Activated gamma-delta T cell treated with Interleukin-2 at 50 U/mL for 16 hours (primary cell): ENCODE measurements at places on chromosomes 3 and 15.

DNA sequence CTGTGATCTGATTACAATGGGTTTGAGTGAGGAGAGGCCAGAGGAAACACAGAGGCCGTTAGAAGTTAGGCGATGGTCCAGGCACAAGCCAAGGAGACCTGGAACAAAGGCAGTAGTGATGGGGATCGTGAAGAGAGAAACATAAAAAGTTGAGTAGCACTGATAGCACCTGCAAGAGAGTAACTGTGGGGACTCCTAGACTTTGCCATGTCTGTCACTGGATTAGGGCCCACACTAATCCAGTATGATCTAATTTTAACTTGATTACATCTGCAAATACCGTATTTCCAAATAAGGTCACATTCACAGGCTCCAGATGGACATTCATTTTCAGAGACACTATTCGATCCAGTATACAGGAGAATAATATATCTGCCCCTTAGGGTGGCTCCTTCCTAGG, 144.7 kb downstream of the RAB11A start:
- no peak for DNase-seq

GRCh38 chr3:89353465-89353864, 246.0 kb downstream of the EPHA3 start:
- no peak for DNase-seq

GRCh38 chr3:131591394-131592014, 88.7 kb upstream of the MRPL3 start:
- no peak for DNase-seq

DNA sequence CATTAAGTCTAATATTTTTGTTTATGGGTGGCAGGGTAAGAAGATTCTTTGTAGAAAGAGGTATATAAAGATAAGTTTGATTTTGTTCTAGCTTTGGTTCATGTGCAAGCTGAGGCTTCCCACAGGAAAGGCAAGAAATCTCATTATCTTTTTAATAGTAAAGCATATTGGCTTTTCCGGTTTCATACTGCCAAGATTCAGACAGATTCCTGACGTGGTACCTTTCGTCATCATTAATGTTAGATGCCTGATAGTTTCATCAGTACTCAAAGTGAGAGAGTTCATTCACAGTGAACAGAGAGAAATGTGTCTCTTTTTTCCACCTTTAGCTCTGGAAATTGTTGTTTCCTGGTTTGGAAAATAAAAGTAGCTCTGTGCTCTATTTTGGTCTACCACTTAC, 16.5 kb downstream of the TPM1 start:
- DNase-seq: no peak

DNA sequence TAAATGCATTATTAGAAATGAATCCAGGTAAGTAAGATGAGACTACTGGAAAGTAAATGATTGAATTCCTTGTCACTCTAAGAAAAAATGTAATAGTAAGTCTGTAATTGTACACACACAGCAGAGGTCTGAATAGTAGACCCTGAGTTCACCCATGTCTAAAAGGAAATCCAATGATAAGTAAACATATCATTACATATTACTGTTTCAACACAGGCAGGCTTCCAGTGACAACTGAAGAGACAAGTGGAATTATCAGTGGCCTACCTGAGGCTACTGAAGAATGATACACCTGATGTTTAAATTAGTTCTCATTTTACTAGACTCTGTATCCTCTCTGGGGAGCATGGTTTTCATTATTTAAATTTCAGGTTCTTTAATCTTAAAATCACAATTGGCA, 6.2 kb upstream of the CCNL1 start:
- DNase-seq: no peak

- no peak for DNase-seq
Observed at GRCh38 chr3:101936419-101937356, 87.4 kb downstream of the NFKBIZ start.

- DNase-seq: no peak
Observed at GRCh38 chr15:66498501-66499386, 1.2 kb upstream of the SNAPC5 start.

DNA sequence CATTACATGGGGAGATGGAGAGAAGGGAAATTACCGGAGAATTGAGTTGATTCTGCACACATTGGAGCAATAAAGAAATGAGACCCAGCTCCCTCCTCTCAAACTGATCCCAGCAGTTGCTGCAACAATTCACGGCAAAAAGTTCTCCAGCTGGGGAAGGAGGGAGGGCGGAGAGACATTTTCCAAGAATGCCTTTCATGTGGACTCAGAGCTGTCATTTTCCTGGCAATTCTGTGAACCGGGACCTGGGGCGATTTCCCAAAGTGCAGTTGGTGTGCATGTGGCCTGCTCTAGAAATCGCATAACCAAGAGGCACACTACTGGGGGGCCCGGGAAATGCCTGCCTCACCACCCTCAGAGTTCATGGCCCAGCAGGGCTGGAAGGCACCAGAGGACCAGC, 48.7 kb upstream of the IREB2 start:
- DNase-seq: no peak

GRCh38 chr15:63805993-63806980, 27.5 kb downstream of the HERC1 start:
- DNase-seq: no peak

DNA sequence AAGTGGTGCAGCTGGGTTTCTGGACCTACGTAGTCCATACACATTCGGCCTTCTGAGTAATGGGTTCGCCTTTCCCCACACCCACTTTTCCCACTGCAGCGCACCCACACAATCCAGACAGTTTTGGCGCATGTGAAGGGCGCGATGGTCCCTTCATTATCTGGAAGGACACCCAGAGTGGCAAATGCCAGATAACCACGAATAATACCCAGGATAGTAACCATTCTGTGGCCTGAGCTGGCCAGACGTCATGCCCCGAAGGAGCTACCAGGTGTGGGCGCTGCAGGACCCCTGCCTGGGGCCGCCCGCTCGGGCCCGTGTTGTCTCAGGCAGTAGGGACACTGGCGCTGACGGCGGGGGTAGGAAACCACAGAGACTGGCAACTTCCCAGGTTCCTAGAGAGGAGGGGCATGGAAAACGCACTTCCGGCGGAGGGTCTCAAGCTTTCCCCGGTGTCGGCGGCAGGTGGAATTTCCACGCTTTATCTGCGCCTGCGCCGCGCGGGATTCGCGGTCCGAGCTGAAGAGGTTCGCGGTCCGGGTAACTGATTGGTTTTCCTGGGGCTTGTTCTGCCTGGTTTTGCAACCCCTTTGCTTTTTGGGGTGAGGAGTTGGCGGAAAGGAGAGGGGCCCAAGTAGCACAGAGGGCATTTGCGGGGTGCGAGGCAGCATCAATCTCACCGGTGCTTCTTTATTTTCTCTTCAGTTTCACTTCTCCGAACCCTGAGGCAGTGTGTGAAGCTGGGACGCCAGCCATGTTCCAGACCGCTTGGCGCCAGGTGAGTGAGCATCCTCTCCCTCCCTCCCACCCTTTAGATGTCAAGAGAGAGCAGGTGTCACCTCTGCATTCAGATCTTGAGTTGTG, at the start of gene ZNF620:
ZNF620 (plus strand) TSS at position 441 of the 864 bp plus-strand sequence; CDS start at position 755, 314 bp downstream.
- DNase-seq: peak; percentile 36

- no peak for DNase-seq
Observed at GRCh38 chr15:92048739-92049138, 195.2 kb downstream of the SLCO3A1 start.

DNA sequence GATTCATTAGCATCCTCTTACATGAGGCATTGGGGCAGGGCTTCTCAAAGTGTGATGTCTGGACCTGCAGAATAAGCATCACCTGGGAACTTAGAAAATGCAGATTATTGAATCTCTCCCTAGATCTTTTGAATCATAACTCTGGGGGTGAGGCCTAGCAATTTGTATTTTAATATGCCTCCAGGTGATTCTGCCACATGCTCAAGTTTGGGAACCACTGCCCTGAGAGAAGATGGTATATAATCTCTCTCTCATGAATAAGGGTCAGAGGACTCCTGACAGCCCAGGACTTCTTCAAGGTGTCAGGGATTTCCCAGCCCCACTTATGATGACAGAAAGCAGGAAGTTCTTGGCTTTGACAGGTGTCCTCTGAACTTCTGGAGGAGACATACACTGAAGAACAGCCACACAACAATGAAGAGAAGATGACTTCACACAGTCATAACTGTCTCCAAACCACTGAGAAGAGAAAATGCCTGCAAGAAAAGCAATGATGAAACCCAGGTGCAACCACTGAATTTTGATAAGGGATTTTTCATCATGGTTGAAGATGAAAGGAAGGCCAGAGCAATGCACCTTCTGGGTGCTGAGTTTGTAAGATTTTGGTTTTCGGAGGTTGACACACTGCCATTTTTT, 211.9 kb upstream of the MRPL3 start:
- DNase-seq: no peak

- no peak for DNase-seq
Observed at GRCh38 chr15:24617646-24618045, 57.9 kb upstream of the NPAP1 start.

DNA sequence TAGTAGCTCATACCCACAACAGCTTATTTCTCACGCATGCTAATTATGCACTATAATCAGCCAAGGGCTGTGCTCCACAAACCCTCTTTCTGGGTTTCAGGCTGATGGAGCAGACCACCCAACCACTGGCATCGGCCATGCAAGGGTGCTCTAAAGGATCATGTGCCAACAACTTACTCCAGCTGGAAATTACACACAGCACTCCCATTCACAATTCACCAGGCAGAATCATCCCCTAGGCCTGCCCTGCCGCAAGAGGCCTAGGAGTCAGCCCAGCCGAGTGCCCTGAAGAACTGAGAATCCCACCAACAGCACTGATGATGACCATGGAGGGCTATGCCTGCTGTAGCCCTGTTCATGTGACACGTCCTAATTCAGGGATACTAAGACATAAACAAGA, 216.2 kb upstream of the CHRNA7 start:
- DNase-seq: no peak

DNA sequence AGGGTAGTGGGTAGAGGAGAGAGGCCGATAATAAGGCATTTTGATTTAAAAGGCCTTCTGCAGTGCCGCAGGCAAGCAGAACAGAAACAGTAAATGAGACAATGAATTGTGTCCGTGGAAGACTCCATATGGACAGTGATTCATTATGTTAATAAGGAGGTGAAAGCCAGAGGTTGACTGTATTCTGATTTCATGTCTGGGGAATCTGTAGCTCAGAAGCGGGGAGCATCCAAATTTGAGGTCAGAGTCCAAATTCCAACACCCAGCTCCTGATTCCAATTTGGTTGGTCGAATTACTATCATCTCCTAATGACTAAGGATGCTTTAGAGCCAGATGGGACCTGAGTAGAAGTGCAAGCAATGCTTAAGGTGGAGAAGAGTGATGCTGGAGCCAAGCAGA, 1.0 kb upstream of the TBC1D21 start:
- DNase-seq: no peak

DNA sequence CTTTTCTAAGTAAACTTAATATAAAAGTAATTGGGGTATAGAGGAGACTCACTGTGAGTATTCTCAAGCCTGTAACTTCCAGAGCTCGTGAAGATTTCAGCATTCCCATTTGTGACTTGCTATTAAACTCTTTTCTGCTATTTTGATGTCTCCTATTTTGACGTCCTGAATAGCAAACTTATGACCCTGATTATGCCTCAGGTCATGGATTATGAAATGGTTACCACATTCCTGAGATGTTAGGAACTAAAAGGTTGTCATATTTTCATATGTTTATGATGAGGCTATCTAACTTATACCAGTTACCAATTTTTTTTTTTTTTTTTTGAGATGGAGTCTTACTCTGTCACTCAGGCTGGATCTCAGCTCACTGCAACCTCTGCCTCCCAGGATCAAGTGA, 105.5 kb downstream of the ATG7 start:
- no peak for DNase-seq

- no peak for DNase-seq
Observed at GRCh38 chr3:14915636-14916222, 31.7 kb upstream of the NR2C2 start.

GRCh38 chr15:93428807-93429351, 339.9 kb upstream of the RGMA start:
- DNase-seq: no peak

GRCh38 chr3:45597171-45597570, 2.6 kb downstream of the LIMD1 start:
- no peak for DNase-seq

DNA sequence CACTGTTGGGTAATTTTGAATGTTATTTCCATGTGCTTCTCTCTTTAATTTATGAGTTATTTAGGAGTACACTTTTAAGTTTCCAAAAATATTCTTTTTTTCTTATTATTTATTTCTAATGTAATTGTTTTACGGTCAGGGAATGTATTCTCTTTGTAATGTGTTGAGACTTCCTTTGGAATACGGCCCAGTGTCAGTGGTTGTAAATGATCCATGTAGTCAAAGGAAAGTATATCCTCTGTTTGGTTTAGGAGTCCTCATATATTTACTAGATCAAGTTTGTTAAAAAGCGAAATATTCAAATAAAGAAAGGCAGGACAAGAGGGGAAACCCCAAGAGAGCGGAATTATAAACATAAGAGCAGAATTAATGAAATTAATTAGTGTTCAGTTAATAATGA, 49.0 kb upstream of the ADGRG7 start:
- no peak for DNase-seq

GRCh38 chr3:169661361-169662131, 2.0 kb downstream of the MECOM start:
- no peak for DNase-seq

- no peak for DNase-seq
Observed at GRCh38 chr15:73822998-73823397, 50.4 kb upstream of the TBC1D21 start.

DNA sequence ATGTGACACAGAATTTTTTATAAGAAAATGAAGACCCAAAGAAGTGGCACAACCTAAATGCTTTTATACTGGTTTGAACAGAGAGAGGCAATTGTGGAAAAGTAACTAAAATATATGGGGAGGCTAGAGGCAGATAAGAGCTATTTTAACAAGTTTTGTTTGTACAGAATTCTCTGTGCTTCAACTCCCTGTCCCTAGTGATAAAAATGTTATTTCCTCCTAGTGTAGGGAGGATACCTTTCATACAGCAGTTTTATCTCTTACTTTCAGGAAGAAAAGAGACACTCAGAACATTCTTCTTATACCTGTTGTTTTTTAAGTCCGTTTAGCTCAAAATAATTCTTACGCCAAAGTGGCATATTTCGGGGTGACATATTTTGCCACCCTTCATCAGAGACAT, 21.2 kb upstream of the ZNF639 start:
- DNase-seq: no peak

GRCh38 chr3:54433846-54434245, 311.5 kb downstream of the CACNA2D3 start:
- DNase-seq: no peak

DNA sequence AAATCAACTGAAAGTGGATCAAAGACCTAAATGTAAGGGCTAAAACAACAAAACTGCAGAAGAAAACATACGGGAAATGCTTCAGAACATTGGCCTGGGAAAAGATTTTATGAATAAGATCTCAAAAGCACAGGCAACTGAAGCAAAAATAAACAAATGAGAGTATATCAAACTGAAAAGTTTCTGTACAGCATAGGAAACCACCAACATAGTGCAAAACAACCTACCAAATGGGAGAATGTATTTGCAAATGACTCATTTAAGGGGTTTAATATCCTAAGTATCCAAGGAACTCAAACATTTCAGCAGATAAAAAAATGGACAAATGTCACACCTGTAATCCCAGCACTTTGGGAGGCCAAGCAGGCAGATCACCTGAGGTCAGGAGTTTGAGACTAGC, 489.1 kb downstream of the ROBO1 start:
- DNase-seq: no peak
